ENCODE measurements at places on chromosomes 11 and 22. TPM values are rescaled to one million over a fixed set of nuclear protein-coding genes. Genes with fewer than 3 reads are reported as not detected.

- no peak overlapping the region for H3K27ac ChIP-seq
- peaks cover 15% of the 10 kb centered on the region for H3K4me1 ChIP-seq
- H3K27me3 ChIP-seq = no peaks in the 10 kb centered on the region
- H3K4me3 ChIP-seq = no peak overlapping the region
These were observed 25.8 kb upstream of the TREH start for GRCh38 chr11:118705111-118705741.

GRCh38 chr11:10192036-10192435 is 102.0 kb downstream of the SBF2 start:
- no peak overlapping the region for H3K27ac ChIP-seq
- H3K4me1 ChIP-seq = no peaks in the 10 kb centered on the region
- H3K36me3 ChIP-seq = no peaks in the 10 kb centered on the region
- no peak overlapping the region for H3K4me3 ChIP-seq
- DNase-seq = no peak

- peaks cover 2% of the 10 kb centered on the region for H3K27me3 ChIP-seq
- no peaks in the 10 kb centered on the region for H3K36me3 ChIP-seq
- no peak overlapping the region for H3K4me3 ChIP-seq
- peaks cover 29% of the 10 kb centered on the region for H3K4me1 ChIP-seq
- no peak for DNase-seq
- no peak overlapping the region for H3K27ac ChIP-seq
These were observed 3.5 kb upstream of the AMPD3 start for GRCh38 chr11:10451426-10452116.

Gene MYBPC3
- not detected for total RNA-seq

Gene OR8A1
- not detected for total RNA-seq

DNA sequence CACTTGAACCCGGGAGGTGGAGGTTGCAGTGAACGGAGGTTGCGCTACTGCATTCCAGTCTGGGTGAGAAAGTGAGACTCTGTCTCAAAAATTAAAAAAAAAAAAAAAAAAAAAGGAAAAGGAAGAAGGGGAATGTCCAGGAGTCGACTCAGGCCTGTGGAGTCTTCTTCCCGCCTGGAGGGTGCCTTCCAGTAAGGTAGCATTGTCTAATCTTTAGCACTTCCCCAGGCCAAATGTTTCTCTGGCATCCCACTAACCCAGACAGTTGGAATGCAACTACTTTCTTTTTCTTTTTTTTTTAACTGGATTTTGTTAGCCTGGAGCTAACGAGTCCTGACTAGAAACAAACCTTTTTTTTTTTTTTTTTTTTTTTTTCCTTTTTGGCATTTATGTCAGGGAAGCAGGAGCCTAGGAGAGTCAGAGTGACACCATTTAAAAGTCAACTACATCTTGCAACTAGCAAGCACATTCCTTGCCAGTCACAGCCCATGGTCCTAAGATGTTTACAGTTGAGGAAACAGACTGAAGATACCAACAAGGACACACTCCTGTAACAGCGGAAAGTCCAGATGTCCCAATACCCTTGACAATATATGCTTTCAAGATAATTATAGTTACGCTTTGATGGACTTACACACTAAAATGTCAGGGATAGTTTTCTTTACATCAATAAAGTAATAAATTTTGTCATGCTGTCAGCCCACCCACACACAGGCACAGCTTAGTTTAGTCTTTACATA is 10.6 kb downstream of the PLET1 start:
- no peaks in the 10 kb centered on the region for H3K27me3 ChIP-seq
- H3K27ac ChIP-seq = no peak overlapping the region
- no peaks in the 10 kb centered on the region for H3K36me3 ChIP-seq
- no peak overlapping the region for H3K4me3 ChIP-seq
- DNase-seq = no peak

DNA sequence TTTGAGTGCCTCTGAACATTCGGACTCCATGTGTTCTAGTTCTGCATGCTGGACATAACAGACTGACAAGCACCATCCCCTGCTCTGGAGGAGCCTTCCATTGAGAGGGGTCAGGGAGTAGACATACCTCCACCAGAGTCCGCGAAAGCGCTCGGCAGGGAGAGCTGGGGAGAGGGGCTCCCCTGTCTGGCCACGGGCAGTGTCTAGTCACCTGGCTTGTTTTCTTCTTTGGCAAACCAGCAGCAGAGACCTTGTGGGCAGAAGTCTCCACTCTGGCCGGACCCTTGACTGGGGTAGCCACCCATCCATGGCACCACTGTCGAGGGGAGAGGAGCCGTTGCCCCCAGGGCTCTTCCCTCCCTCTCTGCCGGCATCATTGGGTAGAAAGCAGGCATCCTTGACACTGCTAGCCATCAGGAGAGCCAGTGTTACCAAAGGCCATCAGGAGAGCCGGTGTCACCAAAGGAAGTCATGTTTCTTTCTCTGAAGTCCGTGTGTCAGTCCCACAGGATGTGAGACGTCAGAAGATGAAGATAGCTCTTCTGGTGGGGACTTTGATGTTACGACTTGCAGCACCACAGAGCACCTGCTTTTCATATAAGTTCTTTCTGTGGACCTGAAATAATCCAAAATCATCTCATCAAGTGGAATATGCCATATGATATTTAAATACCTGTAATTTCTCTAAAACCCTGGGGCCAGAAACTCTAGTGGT is 305.6 kb downstream of the TBC1D22A start:
- no peak for DNase-seq
- H3K4me1 ChIP-seq = no peaks in the 10 kb centered on the region
- no peaks in the 10 kb centered on the region for H3K27me3 ChIP-seq
- H3K4me3 ChIP-seq = no peak overlapping the region
- H3K36me3 ChIP-seq = peaks cover 4% of the 10 kb centered on the region

DNA sequence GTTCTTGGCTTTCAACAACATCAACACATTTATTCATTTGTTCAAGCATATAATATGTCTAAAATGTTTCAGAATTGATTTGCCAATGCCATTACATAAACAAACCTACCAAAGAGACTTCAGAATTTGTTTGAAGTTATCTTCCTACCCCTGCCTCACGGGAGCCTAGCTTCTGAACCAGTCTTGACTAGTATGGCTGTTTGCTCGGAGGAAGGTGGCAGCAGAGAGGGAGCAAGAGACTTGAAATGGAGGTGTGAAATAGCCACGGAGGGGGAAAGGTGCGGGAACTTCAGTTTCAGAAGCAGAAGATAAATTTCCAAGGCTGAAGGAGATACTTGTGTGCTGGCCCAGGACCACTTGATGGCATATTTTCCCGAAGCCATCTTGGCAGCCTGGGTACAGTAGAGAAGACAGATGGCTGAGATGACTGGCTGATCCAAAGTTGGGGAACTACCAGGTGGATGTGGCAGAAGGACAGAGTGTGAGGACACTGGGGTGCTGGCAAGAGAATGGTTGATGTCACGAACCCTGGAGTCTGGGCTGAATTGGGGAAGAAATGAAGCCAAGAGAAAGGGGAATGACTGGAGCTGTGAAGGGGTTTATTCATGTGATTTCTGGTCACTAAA is 14.0 kb upstream of the MTCH2 start:
- H3K27ac ChIP-seq = no peak overlapping the region
- no peaks in the 10 kb centered on the region for H3K27me3 ChIP-seq
- H3K4me1 ChIP-seq = no peaks in the 10 kb centered on the region
- no peaks in the 10 kb centered on the region for H3K36me3 ChIP-seq
- no peak for DNase-seq

Gene OR51E2
- not detected for total RNA-seq

GRCh38 chr11:12543596-12544415 is 130.4 kb upstream of the TEAD1 start:
- no peak overlapping the region for H3K4me3 ChIP-seq
- H3K27ac ChIP-seq = no peak overlapping the region
- DNase-seq = no peak
- no peaks in the 10 kb centered on the region for H3K4me1 ChIP-seq
- H3K27me3 ChIP-seq = no peaks in the 10 kb centered on the region
- H3K36me3 ChIP-seq = no peaks in the 10 kb centered on the region

DNA sequence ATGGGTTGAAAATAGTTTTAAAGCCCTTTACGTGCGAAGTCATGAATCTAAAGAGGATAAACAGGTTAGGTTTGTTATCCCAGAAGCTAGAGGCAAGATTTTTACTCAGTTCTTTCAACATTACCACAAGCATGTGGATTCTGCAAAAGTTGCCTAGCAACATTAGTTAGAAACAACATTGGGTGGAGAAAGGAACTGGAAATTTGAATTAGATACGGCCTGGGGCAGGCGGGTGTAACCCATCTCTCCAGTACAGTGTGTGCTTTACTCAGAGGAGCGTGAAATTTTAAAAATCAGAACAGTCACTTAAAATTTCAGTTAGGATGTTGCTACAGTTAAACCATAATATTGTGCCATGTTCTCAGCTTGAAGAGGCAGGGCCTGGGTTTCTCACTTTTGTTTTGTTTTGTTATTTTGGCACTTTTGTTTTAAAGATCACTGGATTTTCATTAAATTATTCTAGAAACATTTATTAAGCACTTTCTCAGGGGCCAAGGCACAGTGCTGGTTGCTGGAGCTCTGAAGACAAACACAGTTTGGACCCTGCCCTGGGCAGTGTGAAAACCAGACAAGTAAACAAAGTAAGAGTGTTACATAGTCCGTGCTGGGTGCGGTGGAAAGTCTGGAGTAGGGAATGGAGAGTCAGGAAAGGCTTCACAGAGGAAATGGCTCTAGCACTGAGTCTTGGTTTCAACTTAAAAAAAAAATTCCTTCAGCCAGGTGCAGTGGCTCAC is 4.4 kb upstream of the WEE1 start:
- H3K36me3 ChIP-seq = no peaks in the 10 kb centered on the region
- no peaks in the 10 kb centered on the region for H3K27me3 ChIP-seq
- H3K4me3 ChIP-seq = no peak overlapping the region
- H3K4me1 ChIP-seq = peaks cover 21% of the 10 kb centered on the region

GRCh38 chr22:31926969-31927368 is 17.4 kb upstream of the YWHAH start:
- H3K4me3 ChIP-seq = no peak overlapping the region
- H3K4me1 ChIP-seq = no peaks in the 10 kb centered on the region
- no peaks in the 10 kb centered on the region for H3K36me3 ChIP-seq

Gene OLFML1
- total RNA-seq = not detected

- H3K4me1 ChIP-seq = no peaks in the 10 kb centered on the region
- DNase-seq = no peak
- H3K36me3 ChIP-seq = peaks cover 5% of the 10 kb centered on the region
- H3K27ac ChIP-seq = no peak overlapping the region
These were observed 29.6 kb downstream of the CAT start for GRCh38 chr11:34468209-34468841.

Gene PVALB
- not detected for total RNA-seq

Measured in GM12878 (cell line).